RWPE2 (cell line): ENCODE measurements at places on chromosomes 4 and X.

GRCh38 chr4:123896446-123897071 is 500.0 kb downstream of the SPRY1 start:
- DNase-seq = no peak

DNA sequence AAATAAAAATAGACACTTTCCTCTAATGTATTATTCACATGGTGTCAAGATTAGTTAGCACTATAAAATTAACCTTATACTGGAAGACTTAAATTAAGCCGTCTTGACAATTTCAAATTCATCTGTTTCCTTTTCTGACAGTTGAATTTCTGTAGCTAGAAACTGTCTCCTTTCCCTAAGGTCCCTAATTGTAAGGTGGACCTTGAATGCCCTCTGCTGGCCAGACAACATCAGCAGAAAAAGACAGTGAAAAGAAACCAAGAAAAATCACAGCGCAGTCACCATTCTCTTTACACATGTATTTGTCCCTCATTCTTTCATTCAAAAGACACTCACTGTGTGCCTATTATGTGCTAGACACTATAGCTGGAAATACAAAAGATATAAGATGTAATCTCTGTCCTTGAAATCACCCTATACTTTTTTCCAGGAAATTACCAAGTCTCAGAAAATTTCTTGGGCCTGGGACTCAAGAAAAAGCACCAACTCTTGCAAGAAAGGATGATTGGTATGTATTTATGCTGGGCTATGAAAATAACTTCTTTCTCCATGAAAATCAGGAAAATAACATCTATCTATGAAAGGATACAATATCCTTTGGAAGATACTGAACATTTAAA is 32.7 kb upstream of the AMBN start:
- DNase-seq = no peak

DNA sequence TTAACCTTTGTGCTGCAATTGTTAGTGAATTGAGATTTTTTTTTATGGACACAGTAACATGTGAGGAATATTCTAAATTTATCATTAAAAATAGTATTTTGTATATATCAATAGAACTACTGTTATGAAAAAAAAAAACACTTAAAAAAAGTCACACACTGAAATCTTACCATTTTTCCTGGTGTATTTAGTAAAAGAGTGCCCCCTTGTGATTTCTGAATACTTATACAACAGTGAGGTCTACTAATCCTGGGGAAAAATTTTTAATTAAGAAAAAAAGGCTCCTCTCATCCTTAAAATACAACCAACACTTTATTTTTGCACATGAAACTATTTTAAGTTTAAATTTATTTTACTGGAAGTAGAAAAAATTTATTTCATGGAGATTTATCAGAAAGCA is 56.4 kb upstream of the SPOCK3 start:
- no peak for DNase-seq

GRCh38 chrX:118355225-118355920 is 9.5 kb downstream of the WDR44 start:
- no peak for DNase-seq

DNA sequence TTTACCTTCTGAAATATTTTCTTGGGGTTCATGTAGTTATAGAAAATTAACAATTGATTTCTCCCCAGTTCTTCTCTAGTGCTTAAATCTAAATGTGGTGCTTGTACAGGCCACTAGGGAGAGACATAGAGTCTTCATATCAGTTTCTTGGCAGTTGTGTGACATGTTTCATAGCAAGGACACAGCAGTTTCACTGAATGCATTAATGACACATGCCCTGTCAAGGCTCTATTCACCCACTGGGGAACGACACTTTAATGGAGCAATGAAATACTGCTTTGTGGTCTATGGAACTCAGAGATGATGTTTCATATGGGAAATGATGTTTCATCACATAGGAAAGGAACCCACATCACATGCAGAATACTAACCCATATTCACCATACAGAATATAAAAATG is 2.8 kb downstream of the VEGFC start:
- DNase-seq = no peak

DNA sequence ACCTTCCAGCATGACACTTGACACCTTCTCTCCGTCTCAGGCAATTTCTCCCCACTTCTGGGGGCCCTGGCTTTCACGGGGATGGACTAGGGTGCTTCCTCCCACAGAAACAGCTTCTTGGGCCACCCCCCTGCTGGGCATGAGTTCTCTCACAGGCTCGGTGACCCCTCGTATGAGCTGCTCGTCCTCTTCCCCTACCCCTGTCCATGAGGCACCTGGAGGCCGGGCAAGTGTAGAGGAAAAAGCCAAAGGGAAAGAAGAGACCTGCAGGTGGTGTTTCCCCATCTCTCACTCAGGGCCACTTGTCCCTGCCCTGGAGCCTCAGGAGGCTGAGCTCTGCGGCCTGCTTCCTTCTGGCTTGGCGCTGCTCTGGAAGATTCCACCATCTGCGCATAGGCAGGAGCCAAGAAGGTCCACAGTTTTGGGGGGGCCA is 1.9 kb upstream of the RGS12 start:
- no peak for DNase-seq

- DNase-seq = no peak
Measured at GRCh38 chr4:15882675-15883086, 55.9 kb downstream of the FGFBP1 start.

- DNase-seq = no peak
Measured at GRCh38 chrX:101659601-101660063, at the start of gene ARMCX2. TSS of gene ARMCX2 (minus strand) at chrX:101659850. CDS start at chrX:101657588, 2,262 bp downstream.

GRCh38 chrX:154517101-154517781 is 1.2 kb upstream of the FAM3A start:
- DNase-seq = no peak

DNA sequence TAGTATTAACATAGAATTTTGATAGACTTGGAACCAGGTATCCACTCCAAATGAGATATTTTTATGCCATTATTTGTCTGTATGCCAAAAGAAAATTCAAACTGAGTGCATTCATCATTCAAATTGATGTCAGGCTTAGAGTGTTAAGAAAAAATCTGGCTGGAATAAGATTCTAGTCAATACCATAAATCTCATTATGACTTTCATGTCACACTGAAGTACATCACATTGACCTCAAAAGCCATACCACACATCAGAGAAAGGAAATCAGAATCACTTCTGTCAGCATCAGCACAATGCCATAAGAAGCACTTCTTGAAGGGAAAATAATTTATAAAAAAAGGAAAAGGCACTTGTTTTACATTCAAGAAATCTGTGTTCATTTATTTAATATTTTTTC is 119.0 kb upstream of the BMP3 start:
- DNase-seq = no peak

DNA sequence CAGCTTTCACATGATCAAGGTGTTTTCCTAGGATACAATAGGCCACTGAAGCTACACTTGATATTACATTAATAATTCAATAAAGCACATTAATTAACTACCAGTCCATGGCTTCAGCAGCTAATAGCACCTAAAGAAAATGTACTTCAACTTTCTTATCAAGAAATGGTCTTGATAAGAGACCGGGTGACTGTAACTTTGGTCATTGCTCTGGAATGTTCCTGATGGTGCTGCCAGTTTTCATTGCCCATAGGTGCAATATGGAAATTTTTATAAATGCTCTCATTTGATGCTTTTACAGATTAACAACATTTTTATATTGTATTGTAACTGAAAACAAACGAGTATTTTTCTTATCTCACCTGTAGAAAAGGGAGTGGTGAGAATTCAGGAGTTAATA is 165.4 kb downstream of the SHROOM3 start:
- no peak for DNase-seq
